ENCODE measurements at places on chromosomes 3 and 15. TPM values are rescaled to one million over a fixed set of nuclear protein-coding genes. Genes with fewer than 3 reads are reported as not detected.

- no peak for DNase-seq
These were observed 15.2 kb downstream of the PLCL2 start for GRCh38 chr3:16899919-16900318.

DNA sequence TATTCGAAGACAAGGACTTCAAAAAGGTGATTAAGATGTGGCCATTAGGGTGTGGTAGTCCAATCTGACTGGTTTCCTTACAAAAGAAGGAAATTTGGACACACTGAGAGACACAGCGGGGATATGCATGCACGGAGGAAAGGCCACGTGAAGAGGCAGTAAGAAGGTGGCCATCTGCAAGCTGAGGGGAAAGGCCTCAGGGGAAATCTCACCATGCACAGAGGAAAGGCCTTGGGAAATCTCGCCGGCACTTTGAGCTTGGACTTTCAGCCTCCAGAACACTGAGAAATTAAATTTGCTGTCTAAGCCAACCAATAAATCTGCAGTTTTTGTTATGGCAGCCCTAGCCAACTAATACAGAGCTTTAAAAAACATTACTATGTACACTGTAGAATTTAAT, 78.8 kb downstream of the DLG1 start:
- no peak for DNase-seq

DNA sequence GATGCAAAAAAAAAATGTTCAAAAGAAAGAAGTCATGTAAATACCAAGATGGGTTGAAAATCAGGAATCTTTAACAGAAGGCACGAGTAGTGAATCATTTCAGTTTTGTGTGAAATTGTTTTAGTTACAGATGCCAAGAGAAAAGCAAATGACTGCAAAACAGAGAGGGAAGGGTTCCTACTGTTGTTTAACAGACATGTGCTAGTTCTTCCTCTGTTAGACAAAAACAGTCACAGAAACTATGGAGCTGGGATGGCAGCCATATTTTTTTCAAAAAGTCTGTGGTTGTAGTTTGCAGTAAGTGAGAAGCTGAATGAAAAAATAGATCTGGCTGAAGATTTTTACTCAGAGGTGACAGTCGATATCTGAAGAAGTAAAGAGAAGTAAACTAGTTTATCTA, 511.9 kb downstream of the ZIC1 start:
- DNase-seq = no peak

Gene LAMB2
- total RNA-seq = not detected

Gene ZNF80
- 1.8 TPM for total RNA-seq

Gene SH2D7
- total RNA-seq = not detected

Gene UNC45A
- 66.8 TPM for total RNA-seq

Gene RNU5B-1
- not detected for total RNA-seq

DNA sequence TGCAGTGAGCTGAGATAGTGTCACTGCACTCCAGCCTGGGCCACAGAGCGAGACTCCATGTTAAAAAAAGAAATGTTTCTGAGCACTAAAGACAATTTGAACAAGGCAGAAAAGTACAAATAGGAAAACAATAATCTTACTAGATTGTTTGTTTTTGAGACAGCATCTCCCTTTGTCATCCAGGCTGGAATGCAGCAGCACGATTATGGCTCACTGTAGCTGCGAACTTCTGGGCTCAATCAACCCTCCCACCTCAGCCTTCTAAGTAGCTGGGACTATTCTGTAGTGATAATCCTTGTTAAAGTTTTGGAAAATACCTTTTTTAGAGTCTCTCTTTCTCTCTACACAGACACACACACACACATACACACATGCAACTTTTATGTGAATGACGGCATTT, 107.1 kb downstream of the LPP start:
- DNase-seq = no peak

DNA sequence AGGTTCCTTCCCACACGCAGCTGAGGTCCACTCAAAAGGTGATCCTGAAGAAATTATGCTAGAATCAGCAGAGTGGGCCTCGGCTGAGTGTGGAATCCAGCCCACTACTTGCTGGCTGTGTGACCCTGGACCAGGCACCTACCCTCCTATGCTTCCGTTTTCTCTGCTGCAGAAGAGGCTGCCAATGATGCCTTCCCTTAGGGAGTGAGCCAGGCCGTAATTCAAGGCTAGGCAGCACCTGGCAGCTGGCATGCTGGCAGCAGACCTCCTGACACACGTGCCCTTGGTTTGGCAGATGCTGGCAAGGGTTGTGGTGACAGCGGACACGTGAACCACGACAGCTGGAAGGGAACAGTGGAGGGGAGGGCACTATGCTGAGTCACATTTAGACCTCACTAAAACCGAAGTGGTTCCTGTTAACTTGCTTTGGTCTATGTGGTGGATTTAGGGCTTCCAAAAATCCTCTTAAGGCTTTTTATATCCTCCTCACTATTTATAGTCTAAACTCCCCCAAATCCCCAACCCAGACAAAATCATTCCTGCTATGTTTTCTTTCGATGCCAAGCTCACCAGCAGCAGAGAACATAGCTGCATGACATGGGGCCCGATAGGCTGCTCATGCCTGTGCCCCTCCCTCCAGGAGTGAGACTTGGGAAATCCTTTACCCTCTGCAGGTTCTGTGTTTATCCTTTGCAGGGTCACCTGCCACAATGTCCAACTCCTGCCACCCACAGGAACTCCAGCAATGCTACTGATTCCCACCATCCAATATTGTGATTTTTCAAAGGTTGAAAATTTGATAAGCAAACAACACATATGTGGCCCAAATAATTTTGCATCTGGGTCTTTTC, 10.6 kb upstream of the PCSK6 start:
- peak; percentile 61 for DNase-seq

DNA sequence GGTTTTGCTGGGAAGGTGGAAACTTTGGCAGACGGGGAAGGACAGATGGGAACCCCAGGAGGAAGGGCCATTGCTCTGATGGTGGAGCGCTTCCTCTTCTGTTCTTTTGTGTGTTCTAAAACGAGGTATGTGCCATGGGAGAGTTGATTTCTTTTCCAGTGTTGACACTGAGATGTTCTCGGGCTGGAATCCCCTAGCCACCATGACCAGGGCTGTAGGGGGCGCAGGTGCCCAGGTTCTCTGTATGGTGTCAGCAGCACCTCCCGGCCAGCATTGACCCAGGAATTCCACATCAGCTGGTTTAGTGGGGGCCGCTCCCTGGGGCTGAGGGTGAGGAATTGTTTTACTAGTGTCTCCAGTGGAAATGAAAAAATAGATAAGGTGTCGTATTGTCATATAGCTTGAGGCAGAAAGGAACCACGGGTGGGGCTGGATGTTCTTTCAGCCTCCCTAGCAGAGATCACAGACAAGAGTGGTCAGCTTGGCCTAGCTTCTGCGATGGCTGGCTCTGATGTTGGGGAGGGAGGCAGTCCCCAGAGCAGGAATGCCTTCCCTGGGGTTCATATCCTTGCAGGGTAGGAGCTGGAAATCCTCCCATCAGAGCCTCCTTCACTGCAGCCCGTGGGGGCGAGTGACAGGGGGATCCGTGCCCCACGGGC, 34.2 kb upstream of the ACAD9 start:
- DNase-seq = no peak

GRCh38 chr3:98855806-98856400, 45.6 kb downstream of the DCBLD2 start:
- no peak for DNase-seq

GRCh38 chr15:83061680-83062079, 5.4 kb downstream of the BTBD1 start:
- DNase-seq = no peak

- no peak for DNase-seq
These were observed 567.0 kb upstream of the RGMA start for GRCh38 chr15:93656041-93656440.

GRCh38 chr3:71102111-71102983, 481.2 kb downstream of the FOXP1 start:
- no peak for DNase-seq

DNA sequence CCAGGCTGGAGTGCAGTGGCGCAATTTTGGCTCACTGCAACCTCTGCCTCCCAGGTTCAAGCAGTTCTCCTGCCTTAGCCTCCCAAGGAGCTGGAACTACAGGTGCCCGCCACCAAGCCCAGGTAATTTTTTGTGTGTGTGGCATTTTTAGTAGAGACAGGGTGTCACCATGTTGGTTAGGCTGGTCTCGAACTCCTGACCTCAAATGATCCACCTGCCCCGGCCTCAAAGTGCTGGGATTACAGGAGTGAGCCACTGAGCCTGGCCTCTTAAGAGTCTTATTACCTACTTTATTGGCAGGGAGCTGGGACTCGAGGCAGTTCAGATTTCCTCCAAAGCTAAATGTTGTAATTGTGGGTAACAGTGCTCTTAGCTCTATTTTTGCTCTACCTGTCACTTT, 16.4 kb downstream of the PXYLP1 start:
- no peak for DNase-seq

DNA sequence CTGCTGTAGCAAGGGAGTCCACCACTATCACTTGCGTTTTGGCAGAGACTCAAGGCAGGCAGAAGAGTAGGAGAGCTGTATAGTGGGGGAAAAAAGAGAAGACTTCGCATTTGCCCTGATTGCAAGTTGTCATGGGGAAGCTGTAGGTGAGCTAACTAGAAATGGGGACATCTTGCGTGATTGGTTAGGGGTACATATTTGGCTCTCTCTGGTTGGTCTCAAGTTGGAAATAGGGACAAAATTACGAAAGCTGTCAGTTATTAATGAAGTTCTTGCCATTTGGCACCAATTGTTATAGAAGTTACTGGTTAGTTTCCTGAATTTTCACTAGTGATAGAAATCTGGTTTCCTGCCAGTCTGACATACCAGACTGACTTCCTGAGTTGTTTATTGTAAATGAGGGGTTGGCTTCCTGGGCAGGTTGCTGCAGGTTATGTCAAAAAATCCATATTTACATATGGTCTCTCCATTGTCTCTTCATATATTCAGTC, 8.2 kb upstream of the SENP7 start:
- DNase-seq = peak; percentile 21

Gene PLSCR2
- total RNA-seq = not detected

- no peak for DNase-seq
These were observed 26.2 kb downstream of the ANAPC13 start for GRCh38 chr3:134459562-134459961.

DNA sequence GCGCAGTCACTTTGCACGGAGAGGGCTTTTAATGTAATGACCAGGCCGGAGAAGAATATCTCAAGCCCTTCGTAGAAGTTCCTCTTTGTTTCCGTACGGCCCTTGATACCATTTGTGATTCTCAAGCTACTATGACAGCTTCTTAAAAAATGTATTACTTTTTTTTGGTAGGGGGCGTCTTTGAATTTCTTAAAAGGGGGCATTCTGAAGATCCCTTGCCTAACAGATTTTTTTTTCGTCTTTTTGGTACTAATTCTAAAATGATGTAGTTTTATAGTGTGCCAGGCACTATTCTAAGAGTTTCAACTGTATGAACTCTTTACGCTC, 614.0 kb downstream of the MCTP2 start:
- no peak for DNase-seq

- peak; percentile 43 for DNase-seq
These were observed 33.1 kb downstream of the DZIP1L start for GRCh38 chr3:138082085-138082991.

DNA sequence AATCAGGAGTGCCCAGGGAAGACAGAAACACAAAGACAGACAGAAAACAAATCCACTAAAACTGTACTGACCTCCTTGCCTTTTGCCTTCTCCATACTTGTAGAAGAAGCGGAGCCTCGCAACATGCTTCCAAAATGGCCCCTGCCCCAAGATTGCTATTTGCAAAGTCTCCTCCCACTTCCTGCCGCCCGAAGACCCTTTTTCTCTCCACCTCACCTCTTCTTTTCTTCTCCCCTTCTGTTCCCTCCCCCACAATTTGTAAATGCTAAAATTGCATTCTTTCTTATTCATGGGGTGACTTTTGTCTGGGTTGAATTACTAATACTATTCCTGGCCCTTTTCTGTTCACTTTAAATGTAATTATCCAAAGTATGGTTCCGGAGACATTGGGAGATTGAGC, at the start of gene DPPA4:
DPPA4 (minus strand) TSS at position 154 of the 400 bp plus-strand sequence; CDS start at position 125, 29 bp downstream.
- no peak for DNase-seq

Gene MON1A
- total RNA-seq = 8.5 TPM

DNA sequence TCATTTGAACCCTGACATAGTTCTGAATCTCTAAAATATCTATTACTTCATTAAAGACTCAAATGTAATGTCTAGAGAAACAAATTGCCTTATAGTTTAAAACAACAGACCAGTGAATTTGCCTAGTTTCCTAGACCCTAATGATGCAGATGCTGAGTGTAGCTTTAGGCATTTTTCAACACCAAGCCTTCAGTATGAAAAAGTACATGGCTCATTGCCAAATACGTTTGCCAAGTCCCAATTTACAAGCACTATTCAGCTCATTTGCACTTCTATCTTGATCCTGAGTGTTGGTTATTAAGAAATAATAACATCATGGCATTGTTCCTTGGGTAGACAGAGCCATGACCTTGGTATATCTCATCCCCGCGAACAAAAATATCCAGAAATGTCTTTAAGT, 46.8 kb downstream of the EOMES start:
- no peak for DNase-seq

Gene FAM81A
- total RNA-seq = 1.5 TPM

- DNase-seq = no peak
These were observed 494.3 kb downstream of the PDCD6IP start for GRCh38 chr3:34292605-34293300.

DNA sequence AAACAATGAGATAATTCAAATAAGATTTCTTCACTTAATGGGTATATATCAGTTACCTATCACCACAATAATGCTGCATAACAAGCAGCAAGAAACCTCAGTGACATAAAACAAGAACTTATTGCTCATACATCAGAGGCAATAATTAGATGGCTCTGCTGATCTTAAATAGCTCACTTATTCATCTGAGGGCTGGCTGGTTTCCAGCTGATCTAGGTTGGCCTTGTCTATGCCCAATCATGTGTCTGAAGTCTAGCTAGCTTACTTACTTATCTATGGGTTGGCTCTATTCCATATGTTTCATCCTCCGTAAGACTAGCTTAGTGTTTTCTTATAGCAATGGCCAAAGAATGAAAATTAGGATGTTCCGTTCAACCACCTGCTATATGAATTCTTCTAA, 109.4 kb upstream of the AGTR1 start:
- no peak for DNase-seq

Data from activated CD8-positive, alpha-beta T cell treated with anti-CD3 and anti-CD28 coated beads for 36 hours (primary cell).